ENCODE measurements at places on chromosomes 2 and 18.

DNA sequence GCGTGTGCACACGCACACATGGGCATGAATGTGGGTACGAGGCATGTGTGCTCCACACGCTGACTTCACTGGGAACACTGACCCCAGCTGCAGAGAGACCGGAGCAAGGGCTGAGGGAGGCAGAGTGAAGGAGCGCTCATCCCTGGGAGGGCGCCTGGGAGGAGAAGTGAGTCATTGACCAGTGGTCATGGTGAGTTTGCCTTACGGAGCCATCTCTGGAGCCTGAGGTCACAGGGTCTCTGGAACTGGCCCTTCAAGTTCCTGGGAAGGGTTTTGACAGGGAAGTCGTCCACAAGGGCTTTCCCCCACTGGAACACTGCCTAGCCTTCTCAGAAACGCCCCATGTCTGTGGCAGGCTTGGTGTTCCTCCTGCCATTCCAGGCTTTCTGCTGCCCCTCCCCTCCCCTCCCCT, 14.3 kb upstream of the TMEM185B start:
- DNase-seq: no peak

- no peak for DNase-seq
Measured at GRCh38 chr18:36899289-36899688, 70.4 kb downstream of the KIAA1328 start.

- no peak for DNase-seq
Measured at GRCh38 chr18:45015788-45016128, 335.1 kb downstream of the SETBP1 start.

DNA sequence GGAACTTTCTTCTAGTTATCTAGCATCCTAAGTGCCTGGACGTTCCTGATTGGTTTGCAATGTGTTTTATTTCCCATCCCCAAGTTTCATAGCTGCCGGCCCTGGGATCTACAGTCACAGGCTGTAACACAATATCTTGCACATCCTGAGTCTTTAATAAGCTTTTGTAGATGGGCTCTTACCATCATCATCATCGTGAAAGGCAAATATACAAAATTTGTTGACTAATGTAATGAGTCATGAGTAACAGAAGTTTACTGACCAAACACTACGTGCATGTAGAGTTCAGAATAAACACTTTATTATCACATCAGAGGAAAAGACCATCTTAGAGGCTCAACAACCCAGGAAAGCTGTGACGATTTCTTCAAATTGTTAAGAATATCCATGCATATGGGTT, 8.1 kb upstream of the TYMS start:
- DNase-seq: no peak

- DNase-seq: no peak
Measured at GRCh38 chr2:206693399-206694137, 24.6 kb downstream of the DYTN start.

DNA sequence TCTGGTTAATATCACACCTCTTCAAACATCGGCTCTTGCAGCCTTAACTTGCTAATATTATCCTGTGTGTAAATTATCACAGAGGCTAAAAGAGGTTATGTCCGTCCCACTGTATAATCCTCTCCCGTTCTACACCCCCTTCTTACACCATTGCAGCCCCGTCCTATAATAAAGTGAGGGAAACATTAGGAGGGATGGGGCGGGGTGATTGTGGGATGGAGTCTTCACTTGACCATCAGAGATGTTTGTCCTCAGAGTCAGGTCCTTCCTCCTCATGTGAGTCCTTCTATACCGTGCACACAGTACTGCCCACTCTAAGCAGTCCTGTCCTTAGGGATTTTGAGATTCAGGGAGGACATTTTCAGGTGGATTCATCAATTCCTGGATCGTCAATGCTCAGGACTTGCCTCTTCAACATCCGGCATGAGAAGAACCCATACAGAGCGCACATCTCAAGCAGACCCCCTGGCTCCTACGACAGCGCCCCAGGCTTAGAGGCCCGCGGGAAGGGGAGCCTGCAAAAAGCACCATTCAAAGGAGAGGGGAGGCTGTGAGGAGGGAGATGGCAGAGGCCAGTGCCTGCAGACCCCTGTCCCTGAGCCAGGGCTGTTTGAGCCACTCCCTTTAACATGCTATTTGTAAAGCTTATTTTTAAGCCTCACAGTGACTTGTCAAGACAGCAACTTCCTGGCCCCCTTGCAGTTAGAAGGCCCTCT, 42.8 kb upstream of the ASB18 start:
- no peak for DNase-seq

GRCh38 chr18:44325903-44326635, 354.6 kb upstream of the SETBP1 start:
- DNase-seq: no peak

GRCh38 chr2:169715379-169716237, 18.0 kb upstream of the KLHL23 start:
- no peak for DNase-seq

- no peak for DNase-seq
Measured at GRCh38 chr2:136487421-136487820, 277.9 kb upstream of the THSD7B start.

DNA sequence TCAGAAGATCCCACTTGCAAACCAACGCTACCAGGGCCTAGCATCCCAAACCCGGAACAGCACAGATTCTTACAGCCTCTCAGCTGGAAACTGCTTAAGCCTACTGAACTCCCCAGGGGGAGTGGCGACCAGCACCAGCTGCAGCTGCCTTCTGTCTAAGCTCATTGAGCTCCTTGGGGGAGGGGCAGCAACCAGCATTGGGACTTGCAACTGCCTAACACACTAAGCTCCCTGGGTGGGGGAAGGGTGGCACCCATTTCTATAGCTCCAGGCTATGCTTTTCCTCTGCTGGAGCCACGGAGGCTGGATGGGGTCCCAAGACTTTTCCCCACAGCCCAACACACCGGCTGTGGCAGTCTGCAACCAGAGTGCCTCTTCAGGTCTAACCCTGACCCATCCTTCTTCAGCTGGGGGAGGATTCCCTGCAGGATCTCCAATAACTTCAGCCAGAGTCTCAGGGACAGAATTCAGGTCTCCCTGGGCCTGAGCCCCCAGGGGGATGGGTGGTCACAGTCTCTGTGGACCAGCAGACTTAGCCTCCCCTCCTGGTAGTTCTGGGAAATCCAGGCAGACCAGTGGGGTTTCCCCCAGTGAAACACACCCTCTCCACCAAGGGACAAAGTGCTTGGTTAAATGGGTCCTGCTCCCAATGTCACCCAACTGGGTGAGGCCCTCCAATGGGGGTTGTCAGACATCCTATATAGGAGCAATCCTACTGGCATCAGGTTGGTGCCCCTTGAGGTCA, 45.9 kb upstream of the ITGA4 start:
- no peak for DNase-seq

DNA sequence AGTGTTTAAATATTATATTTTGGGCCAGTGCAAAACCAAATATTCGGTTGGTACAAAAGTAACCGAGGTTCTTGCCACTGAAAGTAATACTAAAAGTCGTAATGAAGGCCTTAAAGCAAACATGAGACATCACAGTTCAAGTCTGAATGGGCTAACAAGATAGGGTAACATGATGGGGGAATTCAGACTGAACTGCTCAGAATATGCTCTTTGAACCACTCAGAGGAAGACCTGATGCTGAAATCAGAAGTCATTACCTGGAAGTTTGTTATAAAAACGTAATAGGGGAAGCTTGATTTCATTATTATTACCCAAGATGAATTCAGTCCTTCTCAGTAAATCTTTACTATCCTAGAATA, 26.6 kb downstream of the CDKL4 start:
- DNase-seq: no peak

DNA sequence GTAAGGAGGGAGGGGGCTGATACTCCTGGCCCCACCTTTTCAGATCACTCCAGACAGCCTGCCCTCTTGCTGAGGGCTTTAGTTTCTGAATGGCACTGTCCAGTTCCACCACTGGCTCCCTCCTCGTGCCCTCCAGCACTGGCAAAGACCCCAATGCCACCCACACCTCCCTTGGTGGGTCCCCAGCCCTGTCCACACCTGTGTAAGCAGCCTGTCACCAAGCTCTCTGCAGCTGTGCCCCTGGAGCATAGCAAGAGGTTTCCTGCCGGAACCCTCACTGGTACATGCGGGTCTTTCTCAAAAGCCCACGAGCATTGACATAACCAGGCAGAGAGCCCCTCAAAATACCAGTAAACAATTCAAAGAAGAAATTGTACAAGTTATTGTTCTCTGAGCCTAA, 17.6 kb upstream of the KIF1A start:
- no peak for DNase-seq

- no peak for DNase-seq
Measured at GRCh38 chr2:84389794-84390193, 69.3 kb downstream of the SUCLG1 start.

- DNase-seq: no peak
Measured at GRCh38 chr2:130834931-130835765, 1.6 kb upstream of the ARHGEF4 start.

- no peak for DNase-seq
Measured at GRCh38 chr2:238750212-238750904, 97.5 kb upstream of the TWIST2 start.

DNA sequence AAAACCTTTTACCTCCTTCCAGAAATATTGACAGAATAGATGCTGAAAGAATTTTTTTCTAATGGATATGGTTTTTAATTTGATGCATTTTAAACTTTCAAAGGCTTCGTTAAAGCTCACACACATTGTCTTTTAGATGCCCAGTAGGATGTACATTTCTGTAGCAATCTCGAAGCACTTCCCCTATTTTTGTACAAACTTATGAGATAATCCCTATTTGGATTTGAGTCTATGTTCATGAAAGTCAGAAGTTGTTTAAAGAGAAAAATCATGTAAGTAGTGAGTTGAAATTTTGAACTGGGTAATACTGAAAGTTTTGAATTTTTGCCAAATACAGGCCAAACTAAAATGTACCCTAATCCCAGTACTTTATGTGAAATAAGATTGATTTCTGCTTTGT, 38.1 kb upstream of the MMADHC start:
- no peak for DNase-seq

DNA sequence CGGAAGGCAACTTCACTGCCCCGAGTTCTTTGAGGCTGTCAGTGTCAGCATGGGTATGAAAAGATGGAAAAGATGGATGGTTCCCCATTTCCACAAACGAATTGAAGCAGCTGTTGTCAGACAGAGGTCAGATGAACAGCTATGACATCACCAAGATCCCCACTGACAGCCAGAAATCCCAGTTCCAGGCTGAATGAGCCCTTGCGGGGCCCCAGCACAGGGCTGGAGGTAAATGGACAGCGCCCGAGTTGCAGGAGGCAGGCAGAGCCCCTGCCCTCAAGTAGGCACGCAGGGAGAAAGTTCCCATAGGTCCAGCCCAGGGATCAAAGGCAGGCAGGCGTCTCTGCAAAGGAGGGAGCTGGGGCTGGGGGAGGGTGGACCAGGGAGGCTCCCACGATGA, 169.5 kb upstream of the AGAP1 start:
- no peak for DNase-seq

DNA sequence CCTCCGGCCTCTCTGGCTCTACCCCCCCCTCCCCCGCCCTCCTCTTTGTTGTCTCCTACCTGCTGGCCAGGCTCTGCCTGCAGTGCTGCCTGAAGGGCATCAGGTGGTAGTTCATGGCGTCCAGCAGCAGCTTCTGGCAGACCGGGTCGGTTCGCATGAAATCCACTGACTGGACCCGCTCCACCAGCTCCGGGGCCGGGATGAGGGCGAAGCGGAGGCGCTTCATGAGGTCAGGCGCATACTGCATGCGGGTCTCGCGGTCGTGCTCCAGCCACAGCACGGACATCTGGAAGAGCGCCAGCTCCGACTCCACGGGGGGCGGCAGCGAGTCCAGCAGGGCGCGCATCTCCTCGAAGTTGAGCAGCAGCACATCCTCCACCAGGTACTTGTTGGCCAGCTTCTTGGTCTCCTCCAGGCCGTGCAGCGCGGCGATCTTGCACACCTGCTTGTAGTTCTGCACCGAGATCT, 3.2 kb downstream of the KLHL14 start:
- DNase-seq: no peak

DNA sequence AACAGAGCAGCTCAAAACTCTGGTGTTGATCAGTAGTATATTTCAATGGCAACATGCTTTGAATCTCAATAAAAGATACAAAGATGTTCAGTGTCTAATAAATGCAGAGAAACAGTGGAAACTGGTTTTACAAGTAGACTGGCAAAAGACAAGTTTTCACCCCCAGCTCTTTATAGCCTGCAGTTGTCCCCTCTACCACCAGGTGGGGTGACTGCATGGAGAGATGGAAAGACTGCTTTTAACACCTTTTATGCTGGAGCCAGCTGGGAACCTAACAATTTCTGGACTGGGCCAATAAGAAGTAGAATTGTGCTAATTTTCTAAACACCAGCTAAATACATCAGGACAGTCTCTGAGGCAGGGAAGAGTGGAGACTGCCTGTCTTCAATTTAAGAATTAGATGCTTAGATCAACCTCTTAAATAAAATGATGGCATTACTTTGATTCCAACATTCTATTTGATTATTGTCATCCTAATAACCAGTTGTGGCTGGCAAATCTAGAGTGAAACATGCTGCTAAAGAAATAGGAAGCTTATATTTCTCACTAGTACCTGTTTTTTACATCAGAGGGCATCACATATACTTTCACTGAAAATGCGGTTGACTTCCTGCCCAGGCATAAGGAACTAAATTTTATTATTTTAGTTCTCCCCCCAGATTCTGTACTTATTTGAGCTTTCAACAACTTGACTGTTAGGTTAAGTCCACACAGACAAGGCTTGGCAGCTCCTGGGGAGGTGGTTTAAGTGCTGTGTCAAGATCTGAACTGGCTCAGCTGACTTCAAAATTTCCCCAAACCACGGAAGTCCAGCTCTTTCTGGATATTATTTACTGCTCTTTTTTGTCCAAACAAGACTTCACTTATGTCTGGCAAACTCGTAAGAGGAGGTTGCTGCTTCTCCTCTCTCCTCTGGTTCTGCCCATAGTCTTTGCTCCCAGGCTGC, 140.5 kb downstream of the TPGS2 start:
- DNase-seq: no peak

DNA sequence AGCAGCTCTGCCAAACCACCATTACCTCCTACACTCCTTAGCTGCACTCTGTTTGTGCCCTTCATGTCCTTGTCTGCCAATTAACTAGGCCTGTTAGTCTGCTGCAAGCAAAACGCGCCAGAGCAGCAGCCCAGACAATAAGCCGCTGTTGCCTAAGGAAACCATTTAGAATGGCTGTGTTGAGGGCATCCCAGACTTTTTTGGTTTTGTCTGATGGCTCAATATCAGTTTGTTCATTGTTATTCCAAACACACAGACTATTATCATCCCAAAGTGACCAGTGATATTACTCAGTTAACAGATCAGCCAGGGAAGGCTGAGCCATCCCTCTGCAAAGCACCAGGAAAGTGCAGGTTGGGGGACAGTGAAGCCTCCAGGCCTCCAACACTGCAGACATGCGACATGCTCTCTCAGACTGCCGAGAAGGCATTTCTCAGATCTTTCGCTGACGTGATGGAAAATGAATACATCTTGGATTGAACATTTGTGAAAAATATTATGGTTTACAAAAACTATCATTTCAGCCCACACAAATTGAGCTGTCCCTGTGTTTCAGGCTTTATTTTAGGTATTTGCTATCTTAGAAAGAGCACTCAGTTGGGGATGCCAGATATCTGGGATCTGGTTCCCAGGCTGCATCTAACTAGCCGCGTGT, 182.0 kb upstream of the HNRNPA3 start:
- DNase-seq: no peak

- no peak for DNase-seq
Measured at GRCh38 chr2:7592618-7593140, 675.5 kb downstream of the RNF144A start.

GRCh38 chr2:169712791-169713227, 18.5 kb downstream of the PHOSPHO2 start:
- no peak for DNase-seq

Measured in stimulated activated CD8-positive, alpha-beta memory T cell treated with anti-CD3 and anti-CD28 coated beads, Interleukin-4, amount 100 ng/mL, for 1 hour (primary cell).